ENCODE measurements at places on chromosomes 2 and 18.
A peak's percentile ranks its signal among the peaks of the same experiment; 100 is the strongest.

- peak; percentile 37 for DNase-seq
These were observed 14.9 kb downstream of the TYW5 start for GRCh38 chr2:199940373-199940772.

- DNase-seq: no peak
These were observed 40.1 kb downstream of the KCNF1 start for GRCh38 chr2:10951558-10952414.

- DNase-seq: no peak
These were observed 993 bp downstream of the COX7A2L start for GRCh38 chr2:42359965-42360483.

GRCh38 chr2:235390108-235390815 lies 103.6 kb upstream of the AGAP1 start:
- peak; percentile 65 for DNase-seq

DNA sequence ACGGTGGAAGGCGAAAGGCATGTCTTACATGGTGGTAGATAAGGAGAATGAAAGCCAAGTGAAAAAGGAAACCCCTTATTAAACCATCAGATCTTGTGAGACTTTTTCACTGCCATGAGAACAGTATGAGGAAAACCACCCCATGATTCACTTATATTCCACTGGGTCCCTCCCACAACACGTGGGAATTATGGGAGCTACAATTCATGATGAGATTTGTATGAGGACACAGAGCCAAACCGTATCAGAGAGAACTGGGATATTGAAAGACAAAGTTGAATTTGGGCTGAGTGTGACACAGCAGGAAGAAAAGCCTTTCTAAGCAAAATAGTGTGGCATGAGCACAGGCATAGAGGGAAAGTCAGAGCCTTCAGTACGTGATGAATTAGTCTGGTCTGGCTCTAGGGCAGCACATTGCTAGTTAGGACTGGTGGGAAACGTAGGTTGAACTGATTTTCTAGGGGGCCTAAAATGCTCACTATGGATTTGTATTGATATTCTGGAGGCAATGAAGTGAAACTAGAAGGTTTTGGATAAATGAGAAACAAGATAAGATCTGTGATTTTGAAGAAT lies 84.8 kb upstream of the RND3 start:
- no peak for DNase-seq

- no peak for DNase-seq
These were observed 374.3 kb downstream of the TMX3 start for GRCh38 chr18:68340606-68341005.

DNA sequence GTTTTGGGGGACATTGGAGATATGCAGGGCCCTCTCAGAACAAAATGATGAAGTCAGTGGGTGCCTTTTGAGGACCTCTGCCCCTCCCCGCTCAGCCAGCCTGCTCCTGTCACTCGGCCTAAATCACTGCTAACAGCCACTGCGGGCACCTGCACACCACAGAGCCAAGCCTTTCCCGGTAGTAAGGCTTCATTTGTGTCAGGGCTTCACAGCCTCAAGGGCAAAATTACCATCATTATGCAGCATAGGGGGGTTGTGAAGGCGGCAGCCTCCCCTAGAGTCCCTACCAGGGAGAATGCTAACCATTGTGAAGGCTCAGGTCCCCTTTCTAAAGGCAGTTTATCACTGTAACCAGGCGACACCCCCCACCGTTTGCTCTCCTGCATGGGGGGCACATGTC lies 519.8 kb upstream of the MYT1L start:
- no peak for DNase-seq

DNA sequence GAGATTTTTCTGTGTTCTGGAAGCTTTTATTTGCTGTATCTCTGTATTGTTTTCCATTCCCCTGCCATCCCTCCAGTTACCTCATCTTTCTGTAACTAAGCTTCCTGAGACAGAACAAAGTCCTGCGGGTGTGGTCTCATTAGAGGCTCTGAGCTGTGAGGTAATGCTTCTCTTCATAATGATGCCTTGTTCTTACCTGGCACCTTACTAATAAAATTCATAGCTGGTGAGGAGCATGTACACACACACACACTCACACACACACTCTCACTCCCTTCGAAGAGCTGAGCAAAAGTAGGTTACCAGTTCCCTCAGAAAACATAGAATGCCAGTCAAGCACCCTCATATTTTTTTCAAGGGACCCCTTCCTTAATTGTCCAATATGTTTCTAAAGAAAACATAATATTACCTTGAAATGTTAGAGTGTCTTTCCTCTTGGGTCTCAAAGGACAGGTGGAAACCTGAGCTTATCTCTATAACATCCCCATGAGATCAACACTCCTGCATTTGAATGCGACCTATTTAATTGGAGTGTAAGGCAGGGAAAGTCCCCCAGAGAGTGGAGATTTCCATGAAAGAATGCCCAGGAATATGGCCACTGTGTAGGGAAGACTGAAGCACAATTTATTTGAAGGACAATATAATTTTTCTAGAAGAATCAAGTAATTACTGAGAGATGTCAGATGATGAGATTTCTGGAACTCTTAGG lies 161.6 kb upstream of the NCK2 start:
- DNase-seq: no peak

- no peak for DNase-seq
These were observed 47.5 kb downstream of the EML4 start for GRCh38 chr2:42216694-42217093.
